ENCODE measurements at places on chromosomes 4 and X.
A peak's percentile ranks its signal among the peaks of the same experiment; 100 is the strongest.

- no peak for DNase-seq
Measured at GRCh38 chr4:146148021-146148420, 27.5 kb upstream of the LSM6 start.

DNA sequence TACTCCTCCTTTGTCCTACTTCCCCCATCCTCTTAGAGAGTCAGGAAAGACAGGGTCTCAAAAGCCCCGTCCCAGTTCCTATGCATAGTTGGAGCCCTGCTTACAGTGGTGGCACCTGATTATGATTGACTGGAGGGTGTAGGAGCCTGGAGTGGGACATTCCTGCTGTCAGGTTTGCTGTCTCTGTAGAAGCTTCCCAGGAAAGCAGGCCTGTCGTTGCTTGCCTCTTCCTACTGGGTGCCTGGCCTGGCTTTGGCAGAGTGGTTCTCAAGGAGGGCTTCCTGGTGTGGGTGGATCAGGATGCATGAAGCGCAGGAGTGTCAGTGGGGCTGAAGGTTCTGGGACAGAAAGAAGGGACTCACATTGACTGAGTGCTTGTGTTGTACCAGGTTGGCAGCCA, 4.8 kb downstream of the MAGED2 start:
- DNase-seq = no peak

- DNase-seq = no peak
Measured at GRCh38 chr4:183492791-183493222, 12.1 kb upstream of the ING2 start.

GRCh38 chrX:9867226-9867625, 81.0 kb downstream of the SHROOM2 start:
- DNase-seq = no peak

GRCh38 chr4:7812921-7813320, 126.7 kb downstream of the AFAP1 start:
- DNase-seq = no peak

GRCh38 chrX:41086627-41086932, 1.3 kb downstream of the USP9X start:
- DNase-seq = no peak

DNA sequence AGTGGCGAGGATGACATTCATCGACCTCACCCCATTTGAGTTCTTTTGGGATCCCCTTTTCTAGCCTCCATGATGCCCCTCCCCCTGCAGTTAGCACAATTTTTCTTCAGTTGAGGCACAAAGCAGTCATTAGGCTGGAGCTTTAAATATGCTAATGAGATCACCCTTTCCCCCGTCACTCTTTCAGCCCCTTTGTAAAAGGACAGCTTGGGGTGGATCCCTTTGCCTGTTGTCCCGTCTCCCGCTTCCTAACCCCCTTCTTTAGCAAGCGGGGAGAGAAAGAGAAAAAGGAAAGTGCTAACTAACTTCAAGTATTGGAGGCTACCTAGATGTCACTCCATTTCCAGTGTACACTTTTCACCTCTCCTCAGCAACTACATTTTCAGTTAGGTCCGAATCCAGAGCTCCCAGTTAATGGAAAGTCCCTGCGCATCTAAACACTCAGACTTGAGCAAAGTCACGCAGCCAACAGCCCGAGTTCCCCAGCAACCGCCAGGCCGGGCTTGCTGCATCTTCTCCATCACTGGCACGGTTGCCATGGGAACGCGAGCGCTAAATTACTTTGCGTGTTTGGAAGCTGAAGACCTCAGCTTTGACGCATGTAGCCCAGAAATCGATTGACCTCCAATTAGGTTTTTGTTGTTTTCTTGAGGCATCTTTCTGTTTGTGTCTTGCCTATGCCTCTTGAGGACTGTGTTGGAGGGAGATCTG, 76.8 kb downstream of the RTL5 start:
- DNase-seq = no peak

DNA sequence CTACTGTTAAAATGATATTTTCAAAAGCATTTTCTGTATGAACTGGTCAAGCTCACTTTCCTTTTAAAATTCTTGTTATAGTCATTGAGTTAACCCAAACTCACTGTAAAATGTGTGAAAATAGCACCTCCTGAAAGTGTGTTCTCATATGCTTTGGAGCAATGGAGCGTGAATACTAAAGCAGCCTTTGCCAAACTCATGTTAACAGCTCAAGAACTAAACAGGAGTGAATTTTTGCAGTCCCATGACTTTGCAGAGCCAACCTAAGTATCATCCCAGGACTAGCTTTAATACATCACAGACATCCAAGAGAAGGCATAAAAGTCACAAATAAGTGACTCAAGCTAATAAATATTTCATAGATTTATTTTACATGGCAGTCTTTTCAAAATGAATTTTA, 2.3 kb downstream of the AMMECR1 start:
- DNase-seq = no peak

- peak; percentile 43 for DNase-seq
Measured at GRCh38 chrX:48493890-48494364, 14.9 kb upstream of the PORCN start.

- DNase-seq = no peak
Measured at GRCh38 chr4:85812776-85813175, 337.8 kb downstream of the ARHGAP24 start.

GRCh38 chrX:150753968-150754367, 60.8 kb downstream of the MTMR1 start:
- DNase-seq = no peak

DNA sequence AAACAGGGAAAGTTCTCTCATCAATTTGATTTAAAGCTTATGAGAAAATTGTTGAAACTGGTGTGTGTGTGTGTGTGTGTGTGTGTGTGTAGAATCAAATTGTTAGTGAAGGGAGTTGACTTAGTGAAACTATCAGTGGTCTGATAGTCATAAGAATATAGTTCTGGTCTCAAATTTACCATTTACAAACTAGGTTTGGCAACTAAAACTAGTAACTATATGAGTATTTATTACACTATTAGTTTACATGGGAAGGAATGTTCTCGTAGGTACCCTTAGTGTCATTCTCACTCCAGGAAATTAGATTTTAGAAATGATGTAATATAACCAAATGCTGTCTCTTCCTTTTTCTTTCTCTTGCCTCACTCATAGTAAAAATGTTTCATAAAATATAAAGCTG, 11.9 kb downstream of the SULT1E1 start:
- DNase-seq = no peak

DNA sequence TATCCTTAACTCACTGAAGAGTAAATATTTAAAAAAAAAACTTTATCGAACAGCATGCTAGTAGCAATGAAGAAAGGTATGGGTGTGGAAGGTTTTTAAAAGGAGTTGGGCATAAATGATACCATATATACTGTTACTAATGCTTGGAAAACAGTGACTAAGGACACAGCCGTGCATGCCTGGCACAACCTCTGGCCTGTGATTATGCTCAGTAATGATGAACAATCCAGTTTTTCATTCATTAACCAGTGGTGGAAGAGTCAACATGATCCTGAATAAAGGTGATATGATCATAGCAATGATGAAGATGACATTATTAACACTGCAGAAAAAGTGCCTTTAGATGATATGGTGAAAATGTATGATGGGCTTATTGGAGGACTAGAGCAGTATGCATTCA, 43.9 kb upstream of the GPR50 start:
- no peak for DNase-seq

DNA sequence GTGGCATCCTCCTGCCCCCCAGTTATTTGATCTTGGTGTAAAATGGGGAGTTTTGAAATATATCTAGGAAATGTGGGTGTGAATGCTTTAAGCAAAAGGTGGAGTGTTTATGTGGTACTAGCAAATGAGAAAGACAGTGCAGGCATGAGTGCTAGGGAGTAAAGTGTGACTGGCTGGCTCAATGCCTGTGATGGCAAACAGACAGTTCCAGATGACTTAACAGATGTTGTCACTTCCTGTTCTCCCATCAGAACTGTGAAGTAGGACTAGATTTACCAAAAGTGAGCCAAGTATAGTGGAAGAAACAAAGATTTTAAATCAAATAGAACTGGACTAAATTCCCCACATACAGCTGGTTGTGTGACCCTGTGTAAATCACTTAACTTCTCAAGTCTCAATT, 8.4 kb upstream of the AMOT start:
- DNase-seq = no peak

GRCh38 chr4:105451346-105451745, 22.5 kb downstream of the PPA2 start:
- no peak for DNase-seq

DNA sequence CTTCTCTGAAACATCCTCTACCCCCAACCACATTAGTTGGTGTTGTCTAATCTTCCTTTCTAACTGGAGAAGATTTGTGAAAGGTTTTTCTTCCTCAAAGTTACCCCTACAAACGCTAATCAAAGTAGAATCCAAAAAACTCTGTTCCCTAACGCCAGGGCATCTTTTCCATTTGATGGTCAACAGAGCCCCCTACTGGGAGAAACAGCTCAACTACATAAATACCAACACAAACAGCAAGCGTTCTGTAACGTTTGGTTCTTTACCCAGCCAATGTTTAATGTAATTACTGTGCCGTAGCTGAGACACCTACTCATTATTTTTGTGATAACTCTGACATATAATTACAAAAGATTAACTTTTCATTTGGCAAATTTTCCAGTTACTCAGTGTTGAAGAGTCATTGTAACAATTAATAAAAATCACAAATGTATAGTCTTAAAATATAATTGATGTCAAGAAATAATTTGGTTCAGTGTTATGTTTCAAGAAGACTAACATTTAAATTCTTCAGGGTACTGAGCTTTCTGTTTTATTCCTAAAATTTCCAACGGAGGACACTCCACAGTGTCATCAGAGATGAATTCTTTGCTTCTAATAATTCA, 94.9 kb upstream of the TBC1D9 start:
- DNase-seq = peak; percentile 75

DNA sequence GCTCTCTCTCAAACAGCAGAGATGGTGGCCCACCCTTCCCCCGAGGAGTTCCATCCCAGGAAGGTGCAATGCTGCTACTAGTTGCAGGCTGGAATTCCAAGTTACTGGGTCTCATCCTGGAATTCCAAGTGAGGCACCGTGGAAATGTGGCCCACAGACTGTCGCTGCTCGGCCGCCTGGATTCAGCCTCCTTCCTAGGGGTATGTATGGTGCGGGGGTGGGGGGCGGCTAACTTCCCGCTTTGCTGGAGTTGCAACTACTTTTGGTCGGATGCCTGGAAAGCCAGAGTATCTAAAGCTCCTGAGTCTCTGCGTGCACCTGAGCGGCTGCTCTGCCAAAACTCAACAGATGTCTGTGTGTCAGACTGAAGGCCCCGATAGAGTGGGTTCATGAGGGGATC, 1146.2 kb downstream of the RPA4 start:
- DNase-seq = no peak

- no peak for DNase-seq
Measured at GRCh38 chr4:99436462-99436861, 1.3 kb upstream of the ADH7 start.

DNA sequence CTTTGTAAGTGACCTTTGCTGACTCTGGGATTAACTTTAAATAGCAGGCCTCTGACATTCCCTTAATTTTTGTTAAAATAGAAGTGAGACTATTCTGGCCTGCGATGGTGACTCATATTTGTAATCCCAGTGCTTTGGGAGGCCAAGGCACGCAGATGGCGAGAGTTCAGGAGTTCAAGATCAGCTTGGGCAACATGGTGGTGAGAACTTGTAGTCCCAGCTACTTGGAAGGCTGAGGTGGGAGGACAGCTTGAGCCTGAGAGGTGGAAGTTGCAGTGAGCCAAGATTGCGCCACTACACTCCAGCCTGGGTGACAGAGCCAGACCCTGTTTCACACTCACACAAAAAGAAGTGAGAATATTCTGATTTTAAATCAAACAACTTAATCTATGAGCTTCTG, 27.3 kb downstream of the ZNF330 start:
- DNase-seq = no peak

- no peak for DNase-seq
Measured at GRCh38 chr4:134320048-134320447, 118.5 kb upstream of the PABPC4L start.

DNA sequence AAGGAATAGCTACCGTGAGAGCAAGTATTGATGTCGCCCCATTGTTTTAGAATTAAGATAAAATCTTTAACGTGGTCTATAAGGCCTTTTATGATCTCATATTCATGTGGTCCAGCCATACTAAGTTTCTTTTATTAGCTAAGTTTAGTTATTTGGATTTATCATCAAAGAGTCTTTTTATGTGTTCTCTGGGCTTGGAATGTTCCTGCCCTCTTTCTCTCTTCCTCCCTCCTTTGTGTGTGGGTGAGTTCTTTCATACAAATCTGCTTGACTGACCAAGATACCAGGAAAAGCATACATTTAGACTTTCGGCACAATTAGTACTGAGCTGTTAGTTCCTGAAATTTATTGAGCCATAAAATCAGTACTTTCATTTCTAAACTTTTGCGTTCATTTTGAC, 11.3 kb downstream of the TDO2 start:
- DNase-seq = no peak

- DNase-seq = no peak
Measured at GRCh38 chrX:39070009-39070408, 268.8 kb downstream of the MID1IP1 start.

- DNase-seq = peak; percentile 71
Measured at GRCh38 chr4:2462218-2462991, 6.5 kb upstream of the RNF4 start.

GRCh38 chr4:69060651-69061308, 35.5 kb upstream of the UGT2B7 start:
- no peak for DNase-seq

DNA sequence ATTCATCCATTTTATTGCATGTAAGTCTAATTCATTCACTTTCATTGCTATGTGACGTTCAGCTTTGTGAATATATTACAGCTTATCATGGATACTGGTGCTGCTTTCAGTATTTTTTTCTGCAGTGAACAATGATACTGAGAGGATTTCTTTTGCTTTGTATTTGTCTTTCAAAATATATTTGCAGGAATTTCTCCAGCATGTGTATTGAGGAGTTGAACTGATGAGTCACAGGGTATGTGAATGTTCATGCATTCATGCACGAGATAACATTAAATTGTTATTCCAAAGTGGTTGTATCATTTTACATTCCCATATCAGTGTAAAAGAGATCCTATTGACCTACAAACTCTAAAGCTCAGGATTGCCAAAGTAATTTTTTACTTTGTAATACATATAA, 283.8 kb upstream of the ARSJ start:
- no peak for DNase-seq

DNA sequence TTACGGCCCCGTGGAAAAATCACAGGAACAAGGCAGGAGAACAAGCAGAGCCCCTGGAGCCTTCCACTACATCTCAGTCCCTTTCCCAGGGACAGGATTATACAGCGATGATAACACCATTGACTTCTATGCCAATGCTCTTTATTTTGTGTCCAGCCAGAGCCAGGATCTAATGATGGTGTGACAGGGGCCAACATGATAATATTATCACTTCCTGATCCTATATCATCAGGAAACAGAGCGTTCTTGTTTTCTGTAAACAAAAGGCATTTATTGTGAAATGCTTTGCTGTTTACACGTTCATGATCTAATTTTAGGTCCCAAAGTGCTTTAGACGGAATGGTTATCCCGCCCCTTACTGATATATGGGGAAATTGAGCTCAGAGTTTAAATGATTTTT, 12.8 kb downstream of the TMPRSS11E start:
- no peak for DNase-seq

DNA sequence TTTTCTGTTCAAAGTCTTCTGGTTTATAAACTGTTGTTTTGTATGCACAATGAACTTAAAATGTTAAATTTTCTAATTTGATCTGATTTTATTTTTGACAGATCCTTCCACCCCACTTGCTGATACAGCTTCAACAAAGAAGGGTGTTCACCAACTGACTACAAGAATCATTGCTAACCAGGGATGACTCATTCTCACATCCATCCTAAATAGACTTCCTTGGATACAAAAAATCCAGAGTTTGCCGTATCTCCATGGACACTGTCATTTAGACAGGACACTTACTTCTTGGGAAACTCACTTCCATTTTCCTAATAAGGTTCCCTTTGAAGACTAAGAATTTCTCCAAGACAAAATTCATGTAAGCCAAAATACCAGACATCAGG, 111.6 kb upstream of the NWD2 start:
- DNase-seq = no peak

All from neuronal stem cell (in vitro differentiated cells).